CD4-positive, alpha-beta T cell treated with Interleukin-15 for 4 hours (primary cell): ENCODE measurements at places on chromosomes 5 and 9.

DNA sequence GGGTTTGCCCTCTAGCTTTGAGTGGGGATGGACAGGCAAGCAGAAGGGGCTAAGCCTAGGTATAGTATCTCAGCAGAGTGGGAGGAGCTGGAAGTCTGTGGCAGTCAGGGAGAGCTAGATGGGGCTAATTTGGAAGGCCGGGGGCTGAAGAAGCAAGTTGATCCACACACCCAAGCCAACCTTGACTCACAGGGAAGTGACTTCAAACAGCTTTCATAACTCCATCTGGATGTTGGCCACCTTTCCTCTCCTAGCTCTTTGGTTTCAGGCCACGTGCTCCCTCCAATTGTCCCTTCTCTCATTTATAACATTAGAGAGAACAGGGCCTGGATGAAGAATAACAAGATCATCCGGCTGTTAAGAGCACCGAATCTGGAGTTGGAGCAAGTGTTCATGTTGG, 36.8 kb downstream of the EGR1 start:
- no peak for DNase-seq

DNA sequence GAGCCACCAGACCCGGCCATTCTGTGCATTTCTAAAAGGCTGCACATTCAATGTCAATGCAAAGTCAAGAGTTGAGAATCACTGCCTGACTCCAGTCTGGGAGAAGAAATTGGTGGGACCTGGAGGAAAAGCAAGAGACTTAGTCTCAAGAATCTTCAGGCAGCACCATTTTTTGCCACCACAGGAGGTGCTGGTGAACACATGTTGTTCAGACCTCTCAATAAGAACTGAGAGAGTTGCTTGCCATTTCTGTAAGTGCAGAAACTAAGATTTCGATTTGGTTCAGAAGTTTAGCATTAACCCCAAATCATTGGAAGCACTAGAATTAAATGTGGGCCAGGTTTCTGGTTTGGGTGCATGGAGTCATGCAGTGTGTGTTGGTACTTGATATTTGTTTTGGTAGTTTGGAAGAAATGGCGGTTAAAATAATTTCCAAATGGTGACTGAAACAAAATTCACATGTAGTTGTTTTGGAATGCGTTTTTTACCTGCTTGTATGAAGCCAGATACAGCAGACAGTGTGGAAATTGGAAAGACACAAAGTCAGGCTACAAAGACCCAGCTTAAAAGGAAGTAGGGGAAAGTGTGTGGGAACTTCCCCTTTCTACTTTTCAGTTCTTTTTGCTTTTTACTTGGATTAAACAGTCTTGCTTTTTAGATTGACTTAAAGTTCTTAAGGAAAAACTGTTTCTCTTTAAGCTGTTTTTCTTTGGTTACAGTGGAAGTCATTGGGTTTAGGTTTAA, 20.4 kb downstream of the PDE8B start:
- DNase-seq: no peak

GRCh38 chr5:63928451-63928850, 33.8 kb downstream of the HTR1A start:
- DNase-seq: no peak

- DNase-seq: no peak
Observed at GRCh38 chr5:31890046-31890445, 251.1 kb downstream of the PDZD2 start.

- no peak for DNase-seq
Observed at GRCh38 chr9:109542922-109543321, 44.8 kb upstream of the PTPN3 start.

DNA sequence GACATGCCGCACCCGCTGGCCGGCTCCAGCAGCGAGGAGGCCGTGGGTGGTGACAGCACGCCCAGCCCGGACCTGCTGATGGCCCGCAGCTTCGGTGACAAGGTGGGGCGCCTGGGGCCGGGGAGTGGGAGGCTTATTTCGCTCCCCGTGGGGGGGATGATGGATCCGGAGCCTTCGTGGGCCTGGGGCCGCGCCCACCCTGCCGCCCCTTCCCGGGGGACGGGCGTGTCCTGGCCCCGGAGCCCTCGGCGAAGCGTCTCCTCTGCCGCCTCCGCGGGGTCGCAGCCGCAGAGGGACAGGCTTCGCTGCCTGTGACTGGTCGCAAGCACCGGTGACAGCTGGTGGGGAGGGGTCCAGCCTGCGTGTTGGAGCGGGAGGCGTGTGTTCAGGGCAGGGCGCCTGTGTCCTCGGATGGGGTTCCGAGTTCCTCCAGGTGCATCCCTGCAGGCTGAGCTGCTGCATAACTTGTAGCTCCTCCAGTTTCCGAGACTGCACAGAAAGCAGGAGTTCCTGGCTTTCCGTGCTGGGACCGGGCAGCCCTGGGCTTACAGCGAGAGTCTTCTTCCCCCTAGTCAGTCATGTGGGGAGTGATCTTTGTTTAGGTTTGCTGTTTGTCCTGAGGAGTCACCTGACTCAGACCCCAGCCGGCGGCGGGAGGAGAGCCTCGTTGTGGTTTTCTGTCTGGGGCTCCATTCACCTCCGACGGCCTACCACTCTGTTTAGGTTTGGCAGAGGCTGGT, 666 bp downstream of the SNX30 start:
- DNase-seq: peak; percentile 42

GRCh38 chr9:27094640-27095298, 14.3 kb upstream of the TEK start:
- DNase-seq: no peak

GRCh38 chr5:17304282-17304681, 86.9 kb downstream of the BASP1 start:
- DNase-seq: no peak

DNA sequence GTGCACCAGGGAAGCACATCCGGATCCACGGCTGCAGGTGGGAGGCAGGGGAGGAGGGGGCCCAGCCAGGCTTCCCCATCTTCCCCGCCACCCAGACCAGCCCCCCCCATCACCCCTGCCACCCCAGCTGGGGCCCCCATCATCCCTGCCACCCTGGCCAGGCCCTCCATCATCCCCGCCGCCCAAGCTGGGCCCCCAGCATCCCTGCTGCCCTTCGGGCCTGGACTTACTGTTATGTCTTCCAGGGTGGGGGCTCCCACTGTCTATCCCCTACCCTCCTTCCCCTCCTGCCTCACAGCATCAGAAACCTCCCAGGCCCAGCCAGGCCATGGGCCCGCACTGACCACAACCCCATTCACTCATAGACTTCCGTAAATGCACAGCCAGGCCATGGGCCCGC, 27.5 kb downstream of the SLC6A18 start:
- no peak for DNase-seq

GRCh38 chr9:79215821-79216220, 355.9 kb upstream of the TLE4 start:
- no peak for DNase-seq
